ENCODE measurements at places on chromosomes 1 and 21.

- no peak for DNase-seq
Observed at GRCh38 chr1:206957639-206958038, 11.4 kb upstream of the PIGR start.

DNA sequence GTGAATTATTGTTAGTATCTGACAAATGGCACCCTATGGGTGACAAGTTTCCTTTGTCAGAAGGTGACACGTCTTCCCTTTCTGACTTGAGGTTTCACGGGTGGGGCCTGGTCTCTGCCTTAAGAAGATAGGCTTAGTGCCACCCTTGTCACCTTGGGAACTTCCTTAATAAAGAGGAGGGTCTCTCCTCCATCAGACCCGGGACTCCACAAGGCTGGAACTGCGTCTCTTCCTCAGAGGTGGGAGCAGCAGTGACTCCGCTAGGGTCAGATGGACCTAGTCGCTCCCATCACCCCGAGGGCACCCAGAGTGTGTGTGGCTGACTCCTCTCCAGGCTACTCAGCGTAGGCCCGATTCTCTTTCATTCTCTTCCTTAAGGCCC, 774 bp upstream of the WDTC1 start:
- DNase-seq, result no peak

DNA sequence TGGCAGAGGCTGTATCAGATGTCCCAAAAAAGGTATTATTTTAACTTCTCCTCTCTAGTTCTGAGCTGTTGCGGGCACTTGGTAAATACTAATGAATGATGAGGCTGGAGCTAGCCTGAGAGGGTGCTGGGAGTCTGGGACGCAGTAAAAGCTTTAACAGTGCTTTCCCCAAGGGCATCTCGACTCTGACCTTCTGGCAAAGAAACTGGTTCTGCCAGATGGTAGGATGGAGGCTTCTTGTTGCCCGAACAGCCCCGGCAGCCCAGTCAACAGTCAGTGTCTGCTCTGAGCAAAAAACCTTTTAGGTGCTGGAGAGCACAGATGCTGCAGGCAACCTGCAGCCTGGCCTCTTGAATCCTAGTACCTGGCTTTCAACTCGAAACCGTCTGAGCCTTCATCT, 2.5 kb upstream of the PNRC2 start:
- DNase-seq, result no peak

GRCh38 chr1:10870493-10871096, 74.1 kb upstream of the CASZ1 start:
- DNase-seq, result no peak

DNA sequence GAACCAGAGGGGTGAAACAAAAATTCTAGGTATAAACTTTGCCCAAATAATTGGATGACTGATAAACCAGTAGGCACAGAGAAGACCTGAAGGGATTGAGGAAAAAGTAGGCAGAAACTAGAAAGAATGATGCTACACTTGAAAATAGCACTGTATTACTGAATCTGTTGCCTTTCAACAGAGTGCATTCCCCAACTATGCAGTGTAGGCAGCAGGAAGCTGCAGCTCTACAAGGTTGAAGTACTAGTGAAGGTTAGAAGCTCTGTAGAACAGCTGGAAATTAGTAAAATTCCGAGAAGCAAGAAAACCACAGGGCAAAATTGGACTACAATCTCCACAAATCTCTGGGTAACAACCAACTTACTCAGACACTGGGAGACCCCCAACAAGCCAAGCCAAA, 27.4 kb downstream of the ZNF644 start:
- no peak for DNase-seq

Measured in H54 (cell line).